ENCODE measurements at places on chromosomes 7 and 10. TPM values are rescaled to one million over a fixed set of nuclear protein-coding genes. Genes with fewer than 3 reads are reported as not detected.

The SYT15 gene
- 0.79 TPM for total RNA-seq

The PTPRN2 gene
- total RNA-seq: 4.5 TPM

The GPR22 gene
- total RNA-seq: not detected

The GCK gene
- not detected for total RNA-seq

The ADCY1 gene
- total RNA-seq: 0.61 TPM

The AASS gene
- 18.4 TPM for total RNA-seq

The NEBL gene
- total RNA-seq: 30.6 TPM

GRCh38 chr10:8663131-8663530, 608.6 kb downstream of the GATA3 start:
- no peaks in the 10 kb centered on the region for H3K27me3 ChIP-seq
- peaks cover 16% of the 10 kb centered on the region for H3K4me1 ChIP-seq
- peak overlapping the region; percentile 83 for H3K27ac ChIP-seq
- no peak overlapping the region for H3K4me3 ChIP-seq
- no peaks in the 10 kb centered on the region for H3K36me3 ChIP-seq

GRCh38 chr7:84202855-84203254, 8.3 kb upstream of the SEMA3A start:
- H3K27ac ChIP-seq: no peak overlapping the region
- no peaks in the 10 kb centered on the region for H3K27me3 ChIP-seq
- DNase-seq: no peak
- no peak overlapping the region for H3K4me3 ChIP-seq
- H3K36me3 ChIP-seq: no peaks in the 10 kb centered on the region
- H3K4me1 ChIP-seq: peaks cover 4% of the 10 kb centered on the region

DNA sequence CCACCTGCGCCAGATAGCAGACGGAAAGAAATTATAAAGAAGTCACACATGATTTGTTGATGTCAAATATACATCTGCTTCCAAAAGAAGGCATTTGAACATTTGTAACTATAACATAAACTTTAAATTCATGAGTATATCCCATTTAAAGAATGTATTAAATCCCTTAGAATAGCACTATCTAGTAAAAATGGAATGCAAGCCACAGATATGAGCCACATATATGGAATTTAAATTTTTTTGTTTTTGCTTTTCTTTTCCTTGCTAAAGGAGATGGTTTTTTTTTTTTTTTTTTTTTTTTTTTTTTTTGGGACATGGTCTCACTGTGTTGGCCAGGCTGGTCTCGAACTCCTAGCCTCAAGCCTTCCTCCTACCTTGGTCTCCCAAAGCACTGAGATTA, 730.8 kb downstream of the PHTF2 start:
- no peak for DNase-seq
- H3K4me1 ChIP-seq: no peaks in the 10 kb centered on the region
- no peaks in the 10 kb centered on the region for H3K36me3 ChIP-seq
- H3K27me3 ChIP-seq: no peaks in the 10 kb centered on the region
- H3K27ac ChIP-seq: no peak overlapping the region

DNA sequence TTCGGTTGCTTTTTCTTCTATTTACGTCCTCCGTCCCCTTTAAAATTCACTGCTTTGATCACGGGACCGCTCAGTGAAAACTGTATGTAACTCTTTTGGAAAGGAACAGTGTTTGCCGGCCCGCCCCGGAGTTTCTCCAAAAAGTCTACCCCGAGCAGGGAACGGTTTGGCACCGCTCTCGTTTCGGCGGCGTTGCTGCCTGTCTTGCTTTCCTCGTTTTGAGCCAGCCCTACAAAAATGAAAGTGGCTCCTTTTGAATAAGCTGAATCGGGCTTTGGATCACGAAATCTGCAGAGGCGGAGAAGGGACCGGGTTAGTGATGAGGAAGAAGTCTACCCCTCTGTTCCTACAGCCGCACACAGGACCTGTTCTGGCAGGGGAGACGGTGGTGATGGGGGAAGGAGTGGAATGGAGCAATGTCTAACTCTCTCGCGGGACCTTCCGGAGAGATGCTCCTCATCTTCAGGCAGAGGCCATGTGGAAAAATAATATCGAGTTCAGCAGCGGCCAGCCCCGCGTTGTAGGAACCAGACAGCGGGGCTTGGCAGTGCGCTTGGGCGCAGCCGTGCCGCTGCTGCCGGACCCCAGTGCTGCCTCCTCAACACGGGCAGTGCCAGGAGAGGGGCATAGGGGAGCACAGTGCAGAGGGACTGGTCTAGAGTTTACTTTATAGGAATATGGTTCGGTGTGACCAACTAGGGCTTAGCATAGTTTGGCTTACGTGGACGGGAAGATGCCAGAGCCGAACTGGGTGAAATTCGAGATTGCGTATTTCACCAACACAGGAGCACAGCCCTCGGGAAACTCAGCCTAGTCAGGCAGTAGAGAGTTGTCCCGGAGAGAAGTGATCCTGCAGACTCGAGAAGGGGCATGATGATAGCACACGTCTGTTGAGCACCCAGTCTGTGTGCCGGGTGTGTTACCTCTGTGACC, 1.4 kb downstream of the HTRA1 start:
- H3K4me1 ChIP-seq: peaks cover 34% of the 10 kb centered on the region
- peaks cover 24% of the 10 kb centered on the region for H3K36me3 ChIP-seq
- peak; percentile 50 for DNase-seq
- peak overlapping the region; percentile 99 for H3K4me3 ChIP-seq
- H3K27ac ChIP-seq: peak overlapping the region; percentile 42

DNA sequence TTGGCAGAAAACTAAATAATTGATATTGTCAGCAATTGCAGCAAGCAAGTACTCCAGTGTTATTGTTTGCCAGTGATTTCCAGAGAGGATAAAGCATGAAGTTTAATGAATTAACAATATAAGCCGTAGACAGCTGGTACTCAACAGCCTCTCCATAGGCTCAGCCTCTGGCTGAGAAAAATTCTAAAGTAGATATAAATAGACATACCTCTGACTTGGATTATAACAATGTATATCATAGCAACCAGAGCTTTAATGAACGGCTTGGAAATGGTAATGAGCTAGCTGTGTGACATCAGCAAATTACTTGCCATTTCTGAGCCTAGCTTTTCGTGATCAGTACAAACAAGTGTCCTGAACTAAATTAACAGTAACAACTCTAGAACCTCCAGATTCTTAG, 1055.4 kb upstream of the AUTS2 start:
- H3K4me1 ChIP-seq: no peaks in the 10 kb centered on the region
- H3K27ac ChIP-seq: no peak overlapping the region
- DNase-seq: no peak
- H3K36me3 ChIP-seq: no peaks in the 10 kb centered on the region

DNA sequence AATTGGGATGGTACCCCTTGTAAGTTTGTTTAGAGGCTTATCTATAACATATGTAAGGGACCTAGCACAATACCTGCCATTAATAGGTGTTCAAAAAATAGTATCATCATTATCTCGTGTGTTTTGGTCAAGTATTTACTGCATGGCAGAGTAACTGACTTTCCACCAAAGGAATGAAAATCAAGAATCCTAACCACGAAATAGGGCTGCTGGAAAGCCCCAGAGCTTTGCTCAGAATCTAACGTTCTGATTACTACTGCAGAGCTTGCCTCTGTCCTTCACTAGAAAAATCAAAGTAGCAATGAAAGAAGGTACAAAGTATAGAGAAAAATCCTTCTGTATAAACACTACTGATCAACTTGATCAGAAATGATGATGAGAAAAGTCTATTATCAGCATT, 34.9 kb downstream of the DCLRE1C start:
- no peak overlapping the region for H3K27ac ChIP-seq
- no peak for DNase-seq
- no peak overlapping the region for H3K4me3 ChIP-seq
- no peaks in the 10 kb centered on the region for H3K4me1 ChIP-seq
- H3K36me3 ChIP-seq: peaks cover 81% of the 10 kb centered on the region
- no peaks in the 10 kb centered on the region for H3K27me3 ChIP-seq

GRCh38 chr10:17512341-17513001, 58.1 kb upstream of the ST8SIA6 start:
- no peaks in the 10 kb centered on the region for H3K36me3 ChIP-seq
- H3K27ac ChIP-seq: peak overlapping the region; percentile 84
- H3K4me1 ChIP-seq: peaks cover 15% of the 10 kb centered on the region
- DNase-seq: peak; percentile 97
- H3K27me3 ChIP-seq: no peaks in the 10 kb centered on the region
- H3K4me3 ChIP-seq: no peak overlapping the region

DNA sequence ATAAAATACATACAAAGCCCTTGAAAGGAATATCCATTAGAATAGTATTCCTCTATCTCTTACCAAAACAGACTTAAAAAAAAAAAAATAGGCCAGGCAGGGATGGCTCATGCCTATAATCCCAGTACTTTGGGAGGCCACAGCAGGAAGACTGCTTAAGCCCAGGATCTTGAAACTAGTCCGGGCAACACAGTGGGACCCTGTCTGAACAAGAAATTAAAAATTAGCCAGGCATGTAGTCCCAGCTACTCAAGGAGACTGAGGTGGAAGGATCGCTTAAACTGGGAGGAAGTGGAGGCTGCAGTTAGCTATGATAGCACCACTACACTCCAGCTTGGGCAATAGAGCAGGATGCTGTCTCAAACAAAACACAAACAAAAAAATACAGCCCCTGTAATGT, 9.6 kb downstream of the PDLIM1 start:
- no peak overlapping the region for H3K4me3 ChIP-seq
- H3K27ac ChIP-seq: no peak overlapping the region
- no peak for DNase-seq
- H3K36me3 ChIP-seq: no peaks in the 10 kb centered on the region
- H3K4me1 ChIP-seq: peaks cover 31% of the 10 kb centered on the region

GRCh38 chr7:46649876-46650275, 728.8 kb upstream of the IGFBP3 start:
- H3K36me3 ChIP-seq: no peaks in the 10 kb centered on the region
- no peak overlapping the region for H3K27ac ChIP-seq
- no peaks in the 10 kb centered on the region for H3K27me3 ChIP-seq
- no peak for DNase-seq

DNA sequence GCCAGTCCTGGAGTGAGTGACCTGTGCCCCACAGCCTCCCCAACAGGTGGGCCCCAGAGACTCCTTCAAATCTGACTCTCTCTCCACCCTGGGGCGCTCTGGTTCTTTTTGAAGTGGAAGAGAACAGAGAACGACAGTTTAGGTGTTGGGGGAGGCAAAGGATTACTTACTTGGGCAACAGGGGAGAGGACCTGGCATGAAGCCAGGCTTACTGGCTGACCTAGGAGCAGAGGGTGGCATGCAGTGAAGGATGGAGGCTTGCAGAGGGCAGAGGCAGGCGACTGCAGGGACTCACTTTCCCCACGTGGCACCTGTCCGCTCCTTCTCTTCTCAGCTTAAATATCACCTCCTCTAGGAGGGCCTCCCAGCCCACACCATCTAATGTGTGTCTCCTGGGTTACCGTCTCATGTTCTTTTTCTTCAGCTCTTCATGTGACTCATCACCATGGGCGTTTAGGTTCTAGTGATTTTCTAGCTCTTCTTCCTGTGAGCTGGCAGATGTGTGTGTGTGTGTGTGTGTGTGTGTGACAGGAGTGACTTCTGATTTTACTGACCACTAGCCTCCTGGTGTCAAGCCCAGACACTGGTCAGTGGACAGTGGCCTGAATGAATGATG, 15.5 kb downstream of the LZTS2 start:
- H3K4me1 ChIP-seq: peaks cover 30% of the 10 kb centered on the region
- no peaks in the 10 kb centered on the region for H3K36me3 ChIP-seq
- no peak overlapping the region for H3K27ac ChIP-seq

- no peaks in the 10 kb centered on the region for H3K27me3 ChIP-seq
- H3K4me3 ChIP-seq: peak overlapping the region; percentile 86
- H3K4me1 ChIP-seq: peaks cover 48% of the 10 kb centered on the region
- peak overlapping the region; percentile 83 for H3K27ac ChIP-seq
- H3K36me3 ChIP-seq: peaks cover 15% of the 10 kb centered on the region
- no peak for DNase-seq
These were observed 1.8 kb downstream of the REEP3 start for GRCh38 chr10:63522995-63523394.

DNA sequence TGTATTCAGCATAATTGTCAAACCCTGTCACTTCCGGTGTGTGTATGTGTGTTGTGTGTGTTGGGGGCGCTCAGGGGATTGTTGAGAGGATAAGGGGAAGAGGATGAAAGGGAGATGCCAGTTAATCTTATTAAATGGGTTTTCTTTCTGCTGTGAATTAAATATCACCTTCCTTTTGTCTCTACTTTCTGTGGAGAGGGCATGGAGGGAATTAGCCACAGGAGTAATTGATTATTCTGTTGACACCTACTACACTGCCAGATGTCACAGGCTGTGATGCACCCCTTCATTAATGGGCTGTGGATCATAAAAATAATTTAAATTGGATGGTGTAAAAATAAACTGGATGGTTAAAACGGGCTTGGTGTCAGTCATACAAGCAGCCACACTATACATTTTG, 311.9 kb downstream of the MDFIC start:
- H3K4me1 ChIP-seq: peaks cover 7% of the 10 kb centered on the region
- no peaks in the 10 kb centered on the region for H3K27me3 ChIP-seq
- DNase-seq: no peak
- H3K36me3 ChIP-seq: no peaks in the 10 kb centered on the region
- H3K27ac ChIP-seq: no peak overlapping the region

- peak overlapping the region; percentile 59 for H3K27ac ChIP-seq
- no peak overlapping the region for H3K4me3 ChIP-seq
- peaks cover 6% of the 10 kb centered on the region for H3K36me3 ChIP-seq
- H3K27me3 ChIP-seq: no peaks in the 10 kb centered on the region
- H3K4me1 ChIP-seq: peaks cover 40% of the 10 kb centered on the region
These were observed 8.4 kb downstream of the INHBA start for GRCh38 chr7:41694495-41694894.

DNA sequence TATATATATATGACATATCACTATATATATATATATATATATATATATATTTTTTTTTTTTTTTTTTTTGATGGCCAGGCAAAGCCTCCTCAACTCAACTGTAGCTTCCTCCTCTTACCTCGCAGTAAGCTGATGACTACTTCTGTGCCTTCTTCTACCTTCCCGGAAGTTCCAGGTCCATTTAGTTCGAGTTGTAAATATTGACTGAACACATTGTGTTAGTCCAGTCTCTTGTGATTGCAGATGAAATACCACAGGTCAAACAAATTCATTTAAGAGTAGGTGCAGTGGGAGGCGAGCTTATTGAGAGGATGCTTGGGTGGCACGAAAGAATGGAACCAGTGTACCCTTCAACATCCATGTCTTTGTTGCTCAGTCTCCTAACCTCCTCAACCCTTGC, 144.6 kb downstream of the ST7 start:
- H3K4me3 ChIP-seq: no peak overlapping the region
- no peak for DNase-seq
- H3K27me3 ChIP-seq: no peaks in the 10 kb centered on the region
- no peak overlapping the region for H3K27ac ChIP-seq

All from MCF 10A (cell line).